Stimulated activated CD4-positive, alpha-beta T cell treated with anti-CD3 and anti-CD28 coated beads, Interleukin-2, amount 100 ng/mL, for 48 hours (primary cell): ENCODE measurements at places on chromosomes 2 and 18.

GRCh38 chr2:62196278-62196901, 475 bp downstream of the B3GNT2 start:
- peak; percentile 41 for DNase-seq

- no peak for DNase-seq
Measured at GRCh38 chr18:25467226-25467987, 115.4 kb upstream of the ZNF521 start.

DNA sequence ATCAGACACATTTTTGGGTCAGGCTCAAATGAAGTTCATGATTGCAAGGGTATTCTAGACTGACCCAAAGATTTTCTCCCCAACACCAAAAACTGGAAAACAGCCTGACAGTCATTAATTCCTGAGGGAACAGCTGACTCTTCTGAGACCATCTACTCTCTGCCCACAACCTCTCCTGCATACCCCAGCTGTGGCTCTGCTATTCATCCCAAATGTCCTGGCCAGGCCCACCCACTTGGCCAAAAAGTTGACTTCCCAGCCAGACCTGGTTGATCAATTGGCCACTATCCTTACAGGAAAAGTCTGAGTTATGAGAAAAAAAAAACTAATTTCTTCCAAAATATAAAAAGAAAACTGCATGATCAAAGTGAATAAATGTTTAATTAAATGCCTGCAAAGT, 103.8 kb upstream of the ST3GAL5 start:
- no peak for DNase-seq

- no peak for DNase-seq
Measured at GRCh38 chr2:212337036-212337435, 201.6 kb downstream of the ERBB4 start.

DNA sequence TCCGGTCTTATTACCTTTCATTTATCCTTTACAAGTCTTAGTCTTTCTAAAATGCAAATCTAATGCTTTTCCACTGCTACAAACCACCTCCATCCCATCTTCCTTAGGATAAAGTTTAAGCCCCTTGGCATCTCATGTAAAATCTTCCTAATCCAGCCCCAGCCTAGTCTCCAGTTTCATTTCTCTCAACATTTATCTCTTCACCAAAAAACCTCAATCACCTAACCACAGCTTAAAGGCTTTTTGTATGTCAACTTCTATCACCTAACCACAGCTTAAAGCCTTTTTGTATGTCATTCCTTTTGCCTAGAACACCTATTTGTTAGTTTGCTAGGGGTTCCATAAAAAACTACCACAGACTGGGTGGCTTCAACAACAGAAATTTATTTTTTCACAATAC, 4.2 kb downstream of the TRAK2 start:
- no peak for DNase-seq

GRCh38 chr18:38368886-38369285, 803.3 kb upstream of the CELF4 start:
- DNase-seq: no peak

DNA sequence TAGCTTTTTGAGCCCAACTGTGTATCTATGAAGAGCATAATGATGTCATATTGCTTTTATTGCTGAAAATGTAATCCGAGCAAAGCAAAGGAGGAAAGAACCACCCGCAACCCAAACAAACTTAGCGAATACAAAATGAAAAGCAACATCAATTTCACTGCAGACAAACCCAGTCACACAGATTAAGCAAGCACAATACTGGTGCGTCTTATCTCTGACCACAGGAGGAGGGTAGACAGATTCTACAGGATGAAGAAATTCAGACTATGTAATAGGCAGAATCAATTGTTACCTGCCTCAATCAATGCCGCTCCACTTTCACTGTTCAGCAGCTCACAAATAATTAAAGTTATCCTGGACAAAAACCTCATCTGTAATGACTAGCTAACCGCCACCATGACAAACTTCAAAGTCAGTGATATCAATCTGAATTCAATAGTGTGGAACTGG, 115.5 kb upstream of the SP3 start:
- no peak for DNase-seq

DNA sequence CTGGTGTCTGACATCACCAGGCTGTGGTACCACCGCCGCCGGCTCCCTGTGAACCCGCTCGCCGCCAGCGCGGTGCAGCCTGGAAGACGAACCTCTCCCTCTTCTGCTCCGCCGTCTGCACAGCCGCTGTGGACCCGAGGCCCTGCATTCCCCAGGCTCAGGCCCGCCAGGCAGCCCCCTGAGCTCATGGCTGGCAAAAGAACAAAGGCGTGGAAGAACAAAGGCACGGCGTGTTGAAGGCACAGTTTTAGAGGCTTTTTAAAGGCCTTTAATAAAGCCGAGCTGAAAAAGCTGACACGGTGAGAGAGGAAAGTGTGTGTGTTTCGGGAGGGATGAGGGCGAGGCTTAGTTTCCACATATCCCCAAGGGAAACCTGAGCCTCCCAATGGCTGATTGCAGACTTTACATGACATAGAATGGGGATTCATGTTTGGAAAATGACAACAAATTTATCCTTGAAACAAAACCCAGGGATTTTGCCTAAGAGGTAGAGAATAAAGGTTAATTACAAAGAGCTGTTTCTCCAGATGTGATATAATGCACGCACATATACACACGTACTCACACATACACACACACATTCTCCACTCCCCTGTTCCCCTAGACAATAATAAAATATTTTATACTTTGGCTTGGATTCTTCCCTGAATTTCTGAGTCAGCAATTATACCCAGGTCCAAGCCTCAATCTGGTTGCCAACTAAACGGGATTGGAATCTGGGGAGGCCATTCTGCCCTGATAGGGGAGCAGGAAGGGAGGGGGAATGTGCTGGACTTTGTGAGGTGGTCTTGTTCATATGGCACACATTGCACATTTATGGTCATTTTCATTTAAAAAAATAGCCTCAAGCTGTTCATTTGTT, 39.7 kb downstream of the RFX8 start:
- no peak for DNase-seq

DNA sequence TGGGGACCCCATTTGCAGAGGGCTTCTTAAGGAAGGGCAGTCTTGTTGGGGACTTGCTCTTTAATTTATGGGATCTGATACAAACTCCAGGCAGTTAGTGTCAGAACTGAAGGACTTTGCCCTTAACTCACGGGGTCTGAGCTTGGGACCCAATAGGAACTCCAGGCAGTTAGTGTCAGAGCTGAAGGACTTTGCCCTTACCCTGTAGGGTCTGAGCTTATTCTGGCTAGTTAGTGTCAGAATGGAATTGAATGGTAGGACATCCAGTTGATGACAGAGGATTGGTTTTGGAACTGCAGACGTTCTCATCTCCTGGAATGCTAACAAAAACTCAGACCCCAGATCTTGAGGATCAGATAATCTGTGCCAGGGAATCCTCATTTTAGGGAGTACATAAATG, 256.9 kb upstream of the COPS8 start:
- DNase-seq: no peak

DNA sequence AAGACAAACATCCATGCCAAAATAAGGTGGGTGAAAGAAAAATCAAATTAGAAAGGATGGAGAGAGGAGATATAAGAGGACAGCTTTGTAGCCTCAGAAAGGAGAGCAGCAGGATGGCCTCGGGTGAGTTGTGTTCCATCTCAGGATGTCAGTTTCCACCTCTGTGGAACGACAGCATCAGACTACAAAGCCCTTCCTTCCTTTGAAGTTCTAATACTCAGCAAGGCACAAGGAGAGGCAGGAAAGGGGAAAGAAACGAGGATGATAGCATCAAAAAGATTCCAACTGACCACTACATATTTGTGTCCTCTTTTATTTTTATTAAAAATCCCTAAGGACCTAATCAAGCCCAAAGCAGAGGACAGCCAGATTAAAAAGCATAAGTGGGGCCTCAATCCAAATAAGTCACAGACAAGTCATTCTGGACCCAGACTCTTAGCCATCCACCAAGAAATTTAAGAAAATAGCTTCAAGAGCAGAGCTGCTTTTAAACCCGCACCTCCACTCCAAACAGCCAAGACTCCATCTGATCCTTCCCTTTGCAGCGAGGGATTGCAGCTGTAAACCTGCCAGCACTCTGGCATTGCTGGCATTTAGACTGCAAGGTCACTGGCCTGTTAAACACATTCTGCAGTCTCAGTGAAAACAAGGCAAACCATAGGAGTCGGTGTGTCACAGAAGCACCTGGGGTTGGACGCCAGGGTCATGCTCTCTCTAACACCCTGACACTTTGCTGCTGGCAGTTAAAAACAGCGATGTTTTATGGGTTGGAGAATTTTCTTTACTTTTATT, 314.5 kb upstream of the CHAC2 start:
- no peak for DNase-seq

- no peak for DNase-seq
Measured at GRCh38 chr18:60022671-60023276, 123.0 kb downstream of the PMAIP1 start.

DNA sequence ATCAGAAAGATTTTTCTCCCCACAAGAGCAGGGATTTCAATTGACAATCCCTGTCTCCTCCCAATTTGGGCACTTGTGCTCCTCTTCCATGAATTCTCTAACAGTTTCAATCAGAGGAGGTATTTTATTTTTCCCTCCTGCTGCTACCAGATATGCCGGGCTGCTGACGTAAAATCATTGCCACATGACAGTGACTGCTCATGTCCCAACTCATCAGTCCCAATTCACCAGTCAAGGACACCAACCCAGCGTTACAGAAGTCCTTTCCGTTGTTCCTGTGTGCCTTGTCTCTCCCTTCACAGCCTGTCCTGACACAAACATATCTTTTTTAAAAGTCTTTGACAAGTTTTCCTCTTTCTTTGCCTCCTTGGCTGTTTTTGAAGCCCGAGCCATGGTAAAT, 540.2 kb downstream of the LRP1B start:
- no peak for DNase-seq

DNA sequence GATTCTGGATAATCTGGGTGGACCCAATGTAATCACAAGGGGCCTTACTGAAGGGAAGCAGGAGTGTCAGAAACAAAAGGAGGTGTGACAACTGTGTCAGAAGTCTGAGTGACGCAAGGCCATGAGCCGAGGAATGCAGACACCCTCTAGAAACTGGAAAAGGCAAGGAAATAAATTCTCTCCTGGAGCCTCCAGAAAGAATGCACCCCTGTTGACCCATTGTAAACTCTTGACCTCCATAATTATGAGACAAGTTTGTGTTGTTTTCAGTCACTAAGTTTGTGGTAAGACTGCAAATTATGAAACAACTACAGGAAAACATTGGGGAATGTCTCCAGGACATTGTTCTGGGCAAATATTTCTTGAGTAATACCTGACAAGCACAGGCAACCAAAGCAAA, 47.3 kb upstream of the B3GNT7 start:
- no peak for DNase-seq

- no peak for DNase-seq
Measured at GRCh38 chr2:60707750-60708371, 48.2 kb upstream of the PAPOLG start.

DNA sequence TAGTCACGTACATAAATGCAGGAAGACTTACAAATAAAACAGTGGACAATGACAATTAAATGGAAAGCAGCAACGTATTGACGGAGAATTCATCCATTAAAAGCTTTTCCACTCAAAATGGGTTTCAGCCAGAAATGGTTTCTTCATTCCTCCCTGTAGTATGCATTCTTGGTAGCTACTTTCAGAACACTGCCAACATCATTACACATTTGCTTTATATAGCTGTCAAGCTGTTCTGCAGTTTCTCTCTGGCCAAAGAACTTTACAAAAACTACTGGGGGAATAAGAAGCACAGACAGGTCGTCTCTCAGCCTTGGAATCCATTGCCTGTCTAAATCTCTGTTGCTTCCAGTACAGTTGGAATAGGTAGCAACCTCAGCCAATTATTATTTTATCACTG, 84.1 kb upstream of the NCKAP5 start:
- no peak for DNase-seq

GRCh38 chr18:48006415-48007175, 76.1 kb upstream of the SMAD2 start:
- DNase-seq: no peak

- no peak for DNase-seq
Measured at GRCh38 chr18:79299711-79300110, 96.0 kb upstream of the NFATC1 start.

DNA sequence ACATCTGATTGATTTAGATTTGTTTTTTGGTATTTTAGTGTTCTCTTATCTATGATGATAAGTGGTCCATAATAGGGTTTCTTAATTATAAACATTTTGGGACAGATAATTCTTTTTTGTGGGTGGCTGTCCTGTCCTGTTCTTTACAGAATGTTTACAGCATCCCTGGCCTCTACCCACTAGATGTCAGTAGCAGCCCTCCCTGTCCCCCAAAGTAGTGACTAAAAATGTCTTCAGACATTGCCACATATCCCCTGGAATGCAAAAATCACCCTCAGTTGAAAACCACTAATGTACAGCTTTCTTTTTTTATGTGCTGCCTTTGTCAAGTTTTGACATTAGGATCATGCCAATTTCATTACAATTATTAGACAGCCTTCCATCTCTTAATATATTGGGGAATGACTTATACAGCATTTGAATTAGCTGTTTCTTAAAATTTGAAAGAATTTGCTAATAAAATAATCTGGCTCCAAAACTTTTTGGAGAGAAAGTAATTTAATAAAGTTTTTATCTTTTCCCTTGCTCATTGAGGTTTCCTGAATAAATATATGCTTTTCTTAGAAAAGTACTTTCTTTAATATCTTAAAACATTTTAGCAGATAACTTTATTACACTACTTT, 19.5 kb downstream of the WIPF1 start:
- DNase-seq: no peak

- DNase-seq: no peak
Measured at GRCh38 chr2:60512641-60513040, 40.8 kb downstream of the BCL11A start.

GRCh38 chr2:111202266-111203040, 81.7 kb downstream of the BCL2L11 start:
- DNase-seq: no peak

GRCh38 chr2:215677481-215677880, 241.6 kb upstream of the FN1 start:
- no peak for DNase-seq

GRCh38 chr18:63322908-63323634, 3.5 kb upstream of the BCL2 start:
- peak; percentile 41 for DNase-seq
